ENCODE measurements at places on chromosomes 1 and 21.

DNA sequence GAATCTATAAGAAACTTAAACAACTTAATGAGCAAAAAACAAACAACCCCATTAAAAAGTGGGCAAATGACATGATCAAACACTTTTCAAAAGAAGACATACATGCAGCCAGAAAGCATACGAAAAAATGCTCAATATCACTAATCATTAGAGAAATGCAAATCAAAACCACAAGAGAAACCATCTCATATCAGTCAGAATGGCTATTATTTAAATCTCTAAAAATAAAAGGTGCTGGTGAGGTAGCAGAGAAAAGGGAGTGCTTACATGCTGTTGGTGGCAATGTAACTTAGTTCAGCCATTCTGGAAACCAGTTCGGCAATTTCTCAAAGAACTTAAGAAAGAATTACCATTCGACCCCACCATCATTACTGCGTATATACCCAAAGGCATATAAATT, 147.7 kb downstream of the FAF1 start:
- DNase-seq = no peak

DNA sequence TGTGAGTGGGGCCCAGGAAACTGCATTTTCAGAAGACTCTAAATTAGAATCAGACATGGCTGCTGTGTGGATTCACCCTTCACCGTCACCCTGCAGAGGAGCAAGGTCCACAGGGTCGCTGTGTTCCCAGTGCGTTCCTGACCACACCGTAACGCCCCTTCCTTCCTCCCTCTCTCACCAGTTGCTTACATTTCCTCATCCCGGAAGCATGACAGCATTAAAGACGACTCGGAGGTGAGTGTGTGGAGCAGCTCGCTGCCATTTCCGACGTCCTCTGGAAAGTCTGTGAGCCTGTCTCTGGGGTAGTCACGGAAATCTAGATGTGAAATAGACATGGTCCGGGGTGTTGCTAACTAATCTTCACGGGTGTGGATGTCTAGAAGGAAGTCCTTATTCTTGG, 45.9 kb downstream of the FAAP20 start:
- peak; percentile 93 for DNase-seq

GRCh38 chr1:102174259-102174863, 177.6 kb upstream of the OLFM3 start:
- DNase-seq = no peak

- peak; percentile 33 for DNase-seq
Observed at GRCh38 chr1:59146651-59147358, 150.1 kb upstream of the FGGY start.

DNA sequence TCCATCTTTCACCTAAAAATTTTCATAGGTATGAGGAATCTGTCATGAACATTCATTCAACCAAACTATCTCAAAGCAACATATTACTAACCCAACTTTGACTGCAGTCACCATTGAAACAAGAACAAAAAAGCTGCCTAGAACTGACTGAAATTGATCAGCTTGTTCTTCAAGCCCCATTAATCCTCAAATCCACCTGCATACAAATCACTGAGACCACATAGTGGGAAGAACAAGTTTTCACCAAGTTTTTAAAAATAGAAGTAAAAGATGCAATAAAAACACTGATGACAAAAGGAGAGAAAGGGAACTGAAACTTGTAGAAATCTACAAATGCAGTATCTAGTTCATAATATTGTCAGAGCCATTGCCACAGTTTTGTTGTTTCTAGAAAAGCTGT, 6.1 kb downstream of the SORT1 start:
- no peak for DNase-seq

DNA sequence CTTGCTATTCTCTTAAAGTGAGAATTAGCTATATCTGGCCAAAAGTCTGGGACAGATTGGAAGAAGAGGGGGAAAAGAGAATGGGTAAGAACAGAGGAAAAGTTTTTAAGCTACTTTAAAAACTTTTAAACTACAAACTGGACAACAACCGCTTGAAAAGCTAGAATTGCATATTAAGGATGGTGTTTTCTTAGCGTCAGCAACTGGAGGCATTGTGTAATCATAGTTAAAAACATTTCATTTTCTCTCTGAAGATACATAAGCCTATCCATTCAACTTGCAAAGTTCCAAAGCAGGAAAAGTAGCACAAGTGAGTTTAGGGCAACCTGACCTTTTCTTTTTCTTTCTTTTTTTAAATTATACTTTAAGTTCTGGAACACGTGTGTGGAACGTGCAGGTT, 10.9 kb downstream of the PBX1 start:
- no peak for DNase-seq

GRCh38 chr1:59071876-59072582, 224.9 kb upstream of the FGGY start:
- peak; percentile 30 for DNase-seq

DNA sequence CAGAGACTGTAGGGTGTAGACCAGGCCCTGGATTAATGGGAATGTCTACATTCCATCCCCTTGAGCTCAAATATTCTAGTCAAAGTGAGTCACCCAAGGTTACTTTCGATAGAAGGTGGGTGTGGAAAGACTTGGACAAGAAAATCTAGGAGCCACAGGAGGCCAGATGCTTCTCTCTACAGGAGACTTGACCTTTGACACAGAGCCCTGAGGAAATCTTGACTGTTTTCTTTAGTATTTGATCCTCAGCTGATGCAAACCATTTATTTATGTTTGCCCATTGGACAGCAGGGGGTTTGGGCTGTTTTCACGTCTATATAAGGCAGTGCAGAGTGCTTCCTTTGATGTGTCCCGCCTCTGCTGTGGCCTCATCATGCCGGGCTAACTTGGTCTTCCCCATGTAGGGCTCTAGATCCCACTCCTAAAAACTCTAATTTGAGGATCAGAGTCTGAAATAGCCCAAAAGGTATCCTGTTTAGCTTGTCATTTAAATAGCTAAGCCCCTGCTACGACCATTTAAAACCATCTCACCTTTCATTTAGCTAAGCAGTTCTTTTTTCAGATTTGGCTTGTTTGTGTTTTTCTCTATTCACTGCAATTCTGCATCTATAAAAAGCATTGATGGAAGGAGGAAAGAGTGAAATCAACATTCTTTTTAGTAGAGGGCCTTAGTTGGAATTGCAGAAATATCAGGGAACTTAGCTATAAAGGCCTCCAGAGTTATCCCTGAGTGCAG, 15.5 kb upstream of the MAP3K7CL start:
- DNase-seq = no peak

DNA sequence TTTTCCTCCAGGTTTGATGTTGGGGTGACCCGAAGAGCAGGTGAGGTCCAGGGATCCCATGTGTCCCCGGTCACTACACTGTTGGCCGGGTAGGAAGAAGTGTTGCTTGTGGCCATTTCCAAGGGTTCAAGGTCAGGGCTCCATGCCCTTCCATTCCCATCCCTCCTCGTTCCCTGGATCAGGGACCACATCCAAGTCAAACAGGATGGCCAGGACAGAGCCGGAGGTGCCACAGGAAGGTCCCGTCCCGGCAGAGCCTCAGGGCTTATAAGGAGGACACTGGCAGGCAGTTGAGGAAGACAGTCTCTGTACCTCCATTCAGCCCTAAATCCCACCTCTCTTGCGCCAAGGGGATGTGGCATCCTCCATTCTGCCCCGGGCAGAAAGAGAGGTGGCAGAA, 22.0 kb upstream of the FAM131C start:
- no peak for DNase-seq

DNA sequence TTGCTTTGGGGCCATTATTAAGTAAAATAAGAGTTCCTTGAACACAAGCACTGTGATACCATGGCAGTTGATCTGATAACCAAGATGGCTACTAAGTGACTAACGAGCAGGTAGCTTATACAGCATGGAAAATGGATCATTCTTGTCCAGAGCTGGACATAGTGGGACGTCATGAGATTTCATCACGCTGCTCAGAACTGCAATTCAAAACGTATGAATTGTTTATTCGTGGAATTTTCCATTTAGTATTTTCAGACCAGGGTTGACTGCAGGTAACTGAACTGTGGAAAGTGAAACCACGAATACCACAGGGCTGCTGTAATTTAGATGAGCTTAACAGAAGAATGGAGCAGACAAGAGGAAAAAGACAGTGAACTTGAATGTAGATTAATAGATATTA, 38.9 kb downstream of the CCDC18 start:
- DNase-seq = no peak

DNA sequence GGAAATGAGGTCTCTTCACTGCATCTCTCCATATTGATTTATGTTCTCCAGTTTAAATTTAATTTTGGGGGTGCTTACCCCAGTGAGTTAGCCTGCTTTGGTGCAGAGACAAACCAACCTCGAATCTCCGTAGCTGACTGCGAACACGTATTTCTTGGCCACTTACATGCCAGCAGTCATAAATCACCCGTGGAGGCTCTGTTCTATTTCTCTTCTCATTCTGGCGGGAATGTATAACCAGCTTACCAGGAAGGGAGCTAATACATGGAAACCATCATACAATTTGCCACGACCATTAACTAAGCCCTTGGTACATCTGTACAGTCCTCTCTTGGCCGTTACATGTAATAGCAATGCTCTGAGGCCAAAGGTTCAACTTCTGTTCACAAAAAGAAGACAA, 148.0 kb downstream of the PLA2G4A start:
- no peak for DNase-seq

DNA sequence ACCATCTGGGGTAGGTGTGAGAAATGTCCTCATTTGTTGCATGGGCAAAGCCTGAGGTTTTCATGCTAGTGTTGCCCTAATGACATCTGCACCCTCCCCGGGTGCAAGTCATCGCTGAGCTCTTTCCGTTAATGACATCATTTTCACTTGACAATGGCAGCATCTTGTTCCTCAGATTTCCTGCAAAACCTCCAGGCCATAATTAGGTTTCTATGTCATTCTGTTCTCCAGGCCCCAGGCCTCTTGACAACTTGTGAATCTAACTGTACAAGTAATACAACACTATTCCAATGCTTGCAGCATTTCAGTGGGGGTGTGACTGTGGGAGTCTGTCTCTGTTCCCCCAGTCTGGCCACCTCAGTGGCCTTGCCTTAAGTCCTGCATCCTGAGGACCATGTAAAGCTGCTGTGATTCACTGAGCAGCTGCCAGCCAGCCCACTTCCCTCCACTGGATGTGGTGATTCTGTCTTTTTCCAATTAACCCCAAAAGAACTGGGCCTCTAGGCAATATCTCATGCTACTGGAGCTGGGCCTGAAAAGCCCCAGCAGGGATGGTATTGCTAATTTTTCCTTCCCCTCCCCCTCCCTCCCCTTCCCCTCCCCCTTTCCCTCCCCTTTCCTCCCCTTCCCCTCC, 22.8 kb downstream of the RAB7B start:
- peak; percentile 91 for DNase-seq

GRCh38 chr1:94013367-94013878, 104.2 kb upstream of the GCLM start:
- no peak for DNase-seq

- DNase-seq = no peak
Observed at GRCh38 chr1:183137782-183138181, 48.3 kb upstream of the LAMC2 start.

DNA sequence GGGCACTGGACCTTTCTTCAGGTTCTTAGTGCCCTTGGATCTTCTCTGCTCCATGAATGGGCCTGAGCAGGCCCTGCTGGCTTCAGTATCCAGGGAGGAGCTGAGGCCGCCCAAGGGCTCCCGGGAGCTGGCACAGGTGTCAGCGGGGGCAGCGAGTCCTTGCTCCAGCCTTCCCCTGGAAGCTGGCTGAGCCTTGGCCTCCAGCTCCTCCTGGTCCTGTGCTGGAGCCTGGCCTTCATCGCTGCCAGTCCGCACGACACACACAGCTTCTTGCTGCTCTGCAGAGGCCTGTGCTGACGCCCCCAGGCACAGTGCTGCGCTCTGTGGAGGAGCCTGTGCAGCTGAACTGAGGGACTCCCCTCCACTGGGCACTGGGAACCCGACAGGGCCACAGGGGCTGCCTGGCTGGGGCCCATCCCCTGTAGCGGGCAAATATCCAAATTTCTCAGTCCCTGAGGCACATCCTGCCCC, 1.7 kb downstream of the SPOCD1 start:
- DNase-seq = no peak

DNA sequence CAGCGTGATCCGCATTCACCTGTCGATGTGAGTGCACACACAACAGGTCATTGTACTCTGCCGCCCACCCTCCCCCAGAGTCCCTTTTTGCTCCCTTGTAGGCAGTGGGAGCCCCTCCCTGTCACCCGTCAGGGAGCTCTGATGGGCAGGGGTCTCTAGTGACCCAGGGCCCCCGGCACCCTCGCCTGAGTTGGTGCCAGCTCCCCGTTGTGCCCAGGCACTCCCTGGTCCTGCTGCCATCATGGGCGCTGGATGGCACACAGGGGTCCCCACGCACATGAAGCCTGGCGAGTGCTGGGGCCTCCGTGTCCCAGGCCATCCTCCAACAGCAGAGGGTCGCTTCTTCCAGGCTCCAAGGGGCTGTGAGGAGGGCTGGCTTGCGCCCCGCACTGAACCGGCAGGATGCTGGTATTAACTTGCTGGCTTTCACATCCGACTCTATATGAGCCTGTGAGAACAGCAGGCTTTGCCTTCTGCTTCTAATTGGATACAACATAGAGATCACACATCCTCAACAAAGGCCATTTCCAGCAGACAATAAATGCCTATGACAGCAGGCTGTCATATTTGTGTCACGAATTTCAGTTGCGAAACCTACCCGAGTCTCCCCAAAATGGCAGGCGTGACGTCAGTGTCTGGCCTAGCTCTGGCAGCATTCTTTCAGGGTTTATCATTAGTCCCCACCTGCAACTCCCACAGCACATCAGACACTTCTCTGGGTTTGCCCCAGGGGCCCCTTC, 35.4 kb downstream of the KIAA1614 start:
- DNase-seq = no peak
